ENCODE measurements at places on chromosomes 3 and 15.

GRCh38 chr3:89488800-89489580 lies 381.6 kb downstream of the EPHA3 start:
- no peak for DNase-seq

GRCh38 chr3:16448639-16449070 lies 64.8 kb downstream of the RFTN1 start:
- DNase-seq, result no peak

DNA sequence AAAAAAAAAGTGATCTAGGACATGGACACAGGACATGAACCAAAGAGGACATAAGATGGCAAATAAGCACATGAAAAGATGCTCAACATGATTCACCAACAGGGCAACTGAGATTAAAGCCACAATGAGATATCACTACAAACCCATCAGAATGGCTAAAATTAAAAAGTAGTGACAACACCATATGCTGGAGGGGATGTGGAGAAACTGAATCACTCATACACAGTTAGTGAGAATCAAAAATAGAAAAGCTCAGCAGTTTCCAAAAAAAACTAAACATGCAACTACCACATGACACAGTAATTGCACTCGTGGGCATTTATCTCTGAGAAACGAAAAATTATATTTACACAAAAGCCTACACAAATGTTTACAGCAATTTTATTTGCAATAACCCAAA lies 27.9 kb upstream of the ACKR4 start:
- DNase-seq, result no peak

DNA sequence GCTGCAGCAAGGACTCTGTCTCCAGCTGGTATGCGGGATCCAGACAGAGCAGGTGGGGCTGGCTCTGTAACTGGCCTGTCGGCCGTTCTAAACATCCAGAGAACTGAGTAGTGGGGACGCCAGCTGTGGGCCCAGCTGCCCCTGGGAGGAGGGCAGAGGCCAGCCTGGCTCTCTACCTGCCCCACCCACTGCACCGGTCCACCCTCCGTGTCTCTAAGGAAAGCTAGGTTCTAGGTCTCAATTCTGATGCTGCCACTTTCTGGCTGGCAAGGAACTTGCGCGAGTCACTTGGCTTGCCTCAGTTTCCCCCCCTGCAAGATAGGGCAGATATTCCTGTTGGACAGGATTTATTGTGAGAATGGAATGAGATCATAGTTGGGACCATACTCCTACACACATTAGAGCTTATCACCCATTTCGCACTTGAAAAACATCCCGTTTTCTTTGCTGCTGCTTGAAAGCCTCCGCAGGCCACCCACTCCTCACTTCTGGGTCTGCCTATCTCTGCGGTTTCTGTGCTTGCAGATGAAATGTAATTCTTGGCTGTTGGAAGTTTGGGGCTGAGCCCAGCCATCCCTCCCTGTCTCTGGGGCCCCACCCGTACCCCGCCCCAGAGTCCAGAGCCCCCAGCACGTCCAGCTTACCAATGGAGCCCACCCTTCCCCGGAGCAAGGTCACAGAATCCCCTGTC lies 65.8 kb downstream of the IQSEC1 start:
- no peak for DNase-seq

DNA sequence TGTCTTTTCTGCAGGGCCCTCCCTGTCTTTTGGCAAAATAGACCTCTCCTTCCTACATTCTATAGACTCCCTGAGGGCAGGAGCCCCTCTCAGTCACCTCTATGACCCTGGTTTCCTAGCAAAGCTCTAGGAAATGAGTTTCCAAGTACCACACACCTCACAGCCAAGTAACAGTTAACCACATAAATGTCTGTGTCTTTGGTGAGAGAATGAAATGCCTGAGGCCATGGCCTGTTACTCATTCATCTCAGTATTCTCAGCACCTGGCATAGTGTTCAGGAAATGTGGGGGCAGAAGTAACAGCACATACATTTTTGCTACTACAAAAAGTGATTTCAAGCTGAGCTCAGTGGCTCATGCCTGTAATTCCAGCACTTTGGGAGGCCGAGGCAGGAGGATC lies 21.0 kb downstream of the RFT1 start:
- DNase-seq, result no peak

- no peak for DNase-seq
Measured at GRCh38 chr15:42215913-42216829, 8.1 kb upstream of the VPS39 start.

- DNase-seq, result no peak
Measured at GRCh38 chr3:153165261-153165681, 3.2 kb downstream of the RAP2B start.

- DNase-seq, result no peak
Measured at GRCh38 chr3:132606085-132606484, 9.0 kb downstream of the ACKR4 start.

- DNase-seq, result peak; percentile 84
Measured at GRCh38 chr3:156307704-156308103, 187.3 kb downstream of the KCNAB1 start.

GRCh38 chr3:1190569-1190968 lies 97.7 kb downstream of the CNTN6 start:
- DNase-seq, result no peak

GRCh38 chr3:141854599-141854998 lies 21.8 kb upstream of the ATP1B3 start:
- no peak for DNase-seq

DNA sequence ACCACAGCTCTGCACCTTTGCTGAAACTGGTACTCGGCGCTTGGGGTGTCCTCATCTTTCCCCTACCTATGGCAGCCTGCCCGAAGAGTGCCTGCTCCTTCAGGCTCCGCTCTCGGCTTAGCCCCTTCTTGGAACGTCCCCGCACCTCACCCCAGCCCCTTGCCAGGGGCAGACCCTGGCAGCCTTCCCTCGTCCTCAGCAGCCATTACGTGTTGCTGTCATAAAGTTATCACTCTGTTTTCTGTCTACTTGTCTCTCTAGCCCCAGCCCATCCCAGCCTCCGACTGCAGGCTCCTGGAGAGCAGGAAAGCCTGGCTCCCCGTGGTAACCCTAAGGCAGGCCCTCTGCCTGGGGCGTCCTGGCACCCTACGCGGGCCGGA lies 5.1 kb upstream of the BAHD1 start:
- no peak for DNase-seq

- DNase-seq, result no peak
Measured at GRCh38 chr15:101114166-101114565, 137.7 kb downstream of the CHSY1 start.
